Right atrium auricular region (tissue), 2 donors: ENCODE measurements at places on chromosomes 5 and 9. TPM values are rescaled to one million over a fixed set of nuclear protein-coding genes. Genes with fewer than 3 reads are reported as not detected.

Gene CAPSL
- not detected for total RNA-seq

Gene SMIM32
- not detected for total RNA-seq

GRCh38 chr9:96027251-96028131 lies 152.0 kb downstream of the ERCC6L2 start:
- DNase-seq: no peak

DNA sequence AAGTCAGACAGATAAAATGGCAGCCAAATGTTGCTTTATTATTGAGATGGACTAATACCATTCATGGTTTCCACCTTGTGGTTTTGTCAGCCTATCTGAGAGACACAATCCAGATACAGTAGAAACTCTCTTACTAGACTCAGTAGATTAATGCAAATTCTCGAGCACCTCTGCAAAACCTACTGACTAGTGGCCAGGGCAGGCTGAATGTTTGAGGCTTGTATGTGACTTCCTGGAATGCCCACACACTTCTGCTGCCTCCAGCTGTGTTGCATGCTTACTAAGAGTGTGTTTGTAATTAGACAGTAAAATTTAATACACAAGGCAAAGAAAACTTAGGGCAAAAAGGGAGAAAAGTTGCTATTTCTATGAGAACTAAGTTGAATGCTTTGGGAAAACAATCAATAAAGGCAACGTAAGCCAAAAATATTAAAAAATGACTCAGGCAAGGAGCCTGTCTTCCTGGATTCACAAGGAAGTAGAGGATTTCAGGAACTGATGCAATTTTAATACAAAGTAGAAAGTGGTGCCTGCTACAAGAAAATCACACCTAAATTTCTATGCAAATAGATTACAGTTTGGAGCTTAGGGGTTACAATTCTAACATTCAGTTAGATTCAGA lies 30.2 kb upstream of the CCNG1 start:
- no peak for DNase-seq

Gene TNFSF15
- total RNA-seq: 0.16 TPM

Gene CXCL14
- 3.1 TPM for total RNA-seq

Gene CCL28
- 1.3 TPM for total RNA-seq

Gene ACOT12
- total RNA-seq: not detected

DNA sequence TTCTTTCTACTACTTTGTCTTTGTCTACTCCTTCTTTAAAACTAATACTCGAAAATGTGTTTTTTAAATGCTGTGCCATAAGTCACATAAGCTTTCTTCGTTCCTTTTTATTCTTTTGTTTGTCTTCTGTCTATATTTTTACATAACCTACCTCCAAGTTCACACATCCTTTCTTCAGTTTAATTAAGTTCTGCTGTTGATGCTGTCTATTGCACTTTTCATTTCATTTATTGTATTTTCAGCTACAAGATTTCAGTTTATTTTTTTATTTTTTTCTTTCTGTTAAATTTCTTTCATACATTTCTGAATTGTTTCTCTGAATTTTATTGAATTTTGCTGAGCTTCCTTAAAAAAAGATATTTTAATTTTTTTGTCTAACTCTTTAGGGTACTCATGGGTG lies 878.2 kb downstream of the MAT2B start:
- no peak for DNase-seq

Gene MEGF10
- 0.71 TPM for total RNA-seq

- no peak for DNase-seq
Observed at GRCh38 chr9:98375138-98375726, 119.8 kb upstream of the TBC1D2 start.

- no peak for DNase-seq
Observed at GRCh38 chr5:1593903-1594356, 70.2 kb upstream of the LPCAT1 start.

DNA sequence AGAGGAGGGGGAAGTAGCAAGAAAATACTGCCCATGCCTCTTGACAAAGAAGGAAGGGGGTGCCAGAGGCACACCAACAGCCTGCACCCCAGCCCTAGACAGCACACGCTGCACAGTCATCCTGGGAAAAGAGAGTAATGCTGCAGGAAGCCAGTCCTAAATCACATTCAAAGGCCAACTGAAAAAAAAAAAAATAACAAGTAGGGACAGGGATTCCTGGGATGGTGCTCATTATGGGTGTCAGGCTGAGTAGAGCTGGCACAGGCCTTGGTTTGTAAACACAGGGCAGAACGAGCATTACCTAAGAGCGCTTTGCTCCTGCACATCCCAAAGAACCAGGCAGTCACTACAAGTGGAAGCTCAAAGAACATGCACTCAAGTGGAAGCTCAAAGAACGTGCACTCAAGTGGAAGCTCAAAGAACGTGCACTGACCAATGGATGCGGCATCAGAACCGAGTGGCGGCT lies 7.8 kb downstream of the RAPGEF1 start:
- no peak for DNase-seq

DNA sequence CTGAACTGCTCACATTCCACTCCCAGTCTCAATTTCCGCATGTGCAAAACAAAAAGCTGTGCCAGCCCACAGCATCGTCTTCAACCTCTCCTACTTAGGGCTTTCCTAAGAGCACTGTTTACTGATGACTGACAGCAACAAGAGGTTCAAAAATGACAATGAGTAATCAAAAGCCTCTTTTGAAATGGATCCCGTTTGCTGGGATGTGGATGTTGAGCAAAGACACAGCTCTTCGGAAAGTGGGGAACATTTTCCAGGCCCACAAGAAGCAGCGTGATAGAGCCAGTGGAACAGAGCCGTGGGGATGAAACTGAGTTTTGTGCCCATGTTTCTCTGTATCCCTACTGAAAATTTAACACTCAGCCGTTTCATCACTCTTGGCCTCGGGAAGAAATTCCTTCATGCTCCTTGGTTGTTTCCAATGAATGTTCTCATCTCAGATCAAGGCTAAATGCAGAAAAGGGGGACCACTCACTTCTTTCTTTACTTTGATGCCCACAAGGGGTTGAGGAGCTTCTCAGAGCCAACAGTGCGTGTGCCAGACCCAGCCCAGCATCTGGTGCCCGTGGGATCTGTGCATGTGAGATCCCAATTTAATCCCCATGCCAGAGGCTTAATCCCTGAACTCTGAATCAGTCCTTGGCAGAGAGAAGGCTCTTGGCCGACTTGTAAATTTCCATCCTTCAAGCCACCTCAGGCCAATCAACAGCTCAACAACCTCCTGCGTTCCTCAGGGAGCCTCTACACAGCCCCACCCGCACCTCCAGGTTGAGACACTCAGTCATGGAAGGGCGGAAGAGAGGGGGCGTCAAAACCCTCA lies 230.2 kb upstream of the DAPK1 start:
- peak; percentile 74 for DNase-seq

Gene ENTPD8
- total RNA-seq: not detected

- no peak for DNase-seq
Observed at GRCh38 chr5:142529626-142530278, 156.1 kb downstream of the FGF1 start.

GRCh38 chr5:26940994-26941393 lies 97.4 kb downstream of the CDH9 start:
- DNase-seq: no peak

DNA sequence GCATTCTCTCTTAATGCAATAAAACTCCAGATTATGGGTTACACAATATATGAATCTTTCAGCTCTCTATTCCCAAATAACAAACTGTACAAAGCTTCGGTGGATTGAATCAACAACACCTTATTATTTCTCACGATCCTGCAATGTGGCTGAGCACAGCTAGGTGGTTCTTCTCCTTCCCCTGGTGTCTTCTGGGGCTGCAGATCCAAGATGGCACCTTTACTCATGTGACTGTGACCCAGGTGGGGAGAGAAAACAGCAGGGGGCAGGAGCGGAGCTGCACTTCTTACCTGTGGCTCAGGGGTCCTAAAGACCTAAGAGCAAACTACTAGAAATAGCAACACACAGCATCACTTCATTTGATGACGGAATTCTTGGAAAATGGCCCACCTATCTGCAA lies 233.1 kb downstream of the IRX1 start:
- DNase-seq: no peak

Gene HMHB1
- total RNA-seq: not detected

Gene PCDHB3
- 0.83 TPM for total RNA-seq

GRCh38 chr5:38162625-38163024 lies 95.7 kb upstream of the EGFLAM start:
- no peak for DNase-seq

GRCh38 chr9:107389617-107390071 lies 99.9 kb downstream of the KLF4 start:
- DNase-seq: peak; percentile 60

Gene CDX1
- total RNA-seq: not detected

DNA sequence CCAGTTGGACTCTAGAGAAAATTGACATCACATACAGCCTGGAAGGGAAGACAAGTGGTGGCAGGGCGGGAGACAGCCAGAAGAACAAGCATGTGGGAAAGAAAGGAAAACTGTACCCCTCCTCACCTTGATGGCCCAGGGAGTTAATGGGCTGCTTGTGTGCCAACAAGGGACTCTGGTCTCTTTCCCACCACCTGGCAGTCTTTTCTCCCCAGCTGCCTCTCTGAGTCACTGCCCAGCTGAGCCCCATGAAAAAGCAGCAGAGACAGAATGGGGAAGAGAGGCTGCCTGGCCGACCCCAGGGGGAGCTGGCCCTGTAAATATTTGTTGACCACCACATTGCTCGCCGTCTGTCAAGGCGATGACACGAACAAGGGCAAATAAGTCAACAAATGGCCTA lies 359.4 kb downstream of the ENC1 start:
- no peak for DNase-seq

- DNase-seq: no peak
Observed at GRCh38 chr9:90821697-90822096, 20.1 kb downstream of the SYK start.

DNA sequence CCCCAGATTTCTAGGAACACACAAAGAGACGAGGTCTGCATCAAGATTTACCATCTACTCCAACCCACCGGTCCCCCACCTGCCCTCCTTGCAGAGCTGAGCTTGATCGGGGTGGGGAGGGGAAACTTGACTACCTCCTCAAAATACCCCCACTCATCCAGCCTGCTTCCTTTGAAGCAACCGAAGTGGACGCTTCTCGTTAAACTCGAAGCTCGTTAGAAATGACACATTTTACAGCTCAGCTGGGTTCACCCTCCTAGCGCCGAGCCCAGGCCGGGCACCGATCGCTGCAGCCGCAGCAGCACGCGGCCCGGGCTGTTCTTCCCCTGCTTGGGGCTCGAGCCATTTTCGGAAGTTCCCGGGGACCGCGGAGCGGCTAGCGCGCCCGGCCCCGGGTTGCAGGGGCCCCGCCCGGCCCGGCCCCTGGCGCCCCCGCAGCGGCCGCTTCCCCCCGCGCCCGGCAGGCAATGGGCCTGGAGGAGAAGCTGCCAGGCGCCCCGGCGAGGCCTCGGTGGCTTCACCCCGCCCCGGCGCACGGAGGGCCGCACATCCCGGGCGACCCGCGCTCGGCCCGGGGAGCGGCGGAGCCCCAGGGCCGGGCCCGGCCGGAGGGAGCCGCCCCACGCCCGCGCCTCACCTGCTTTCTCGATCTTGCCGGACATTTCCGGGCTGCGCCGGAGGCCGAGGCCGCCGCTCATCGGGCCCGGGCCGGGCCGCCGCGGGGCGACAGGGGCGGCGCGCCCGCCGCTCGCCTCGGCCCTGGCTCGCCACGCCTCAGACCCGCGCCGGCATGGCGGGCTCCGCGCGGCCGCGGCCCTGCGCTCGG lies 530 bp downstream of the RAPGEF1 start:
- no peak for DNase-seq

Gene CD74
- 268 TPM for total RNA-seq

GRCh38 chr5:61330341-61330844 lies 1.7 kb upstream of the ZSWIM6 start:
- no peak for DNase-seq

GRCh38 chr5:1405539-1406530 lies 39.4 kb downstream of the SLC6A3 start:
- DNase-seq: no peak

Gene RAI14
- total RNA-seq: 21.3 TPM

Gene FYB1
- 1.8 TPM for total RNA-seq

DNA sequence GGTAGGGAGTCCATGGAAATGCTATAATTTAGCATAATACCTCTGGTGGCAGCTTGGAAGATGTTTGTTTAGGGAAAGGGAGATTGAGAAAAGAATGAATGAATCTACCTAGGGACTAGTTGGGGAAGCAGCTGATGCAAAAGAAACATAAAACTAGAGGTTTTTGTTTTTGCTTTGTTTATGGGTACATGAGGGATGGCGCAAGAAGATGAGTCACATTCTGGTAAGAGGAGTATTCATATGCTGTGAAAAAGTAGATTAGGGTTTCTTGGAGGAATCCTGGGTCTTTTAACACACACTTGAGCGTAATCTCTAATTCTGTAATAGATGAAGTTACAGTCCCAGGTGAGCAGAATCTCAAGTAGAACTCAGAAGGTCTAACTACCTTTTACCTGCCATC lies 17.1 kb downstream of the C9orf43 start:
- no peak for DNase-seq

- no peak for DNase-seq
Observed at GRCh38 chr5:29935371-29935770, 1258.1 kb upstream of the CDH6 start.

DNA sequence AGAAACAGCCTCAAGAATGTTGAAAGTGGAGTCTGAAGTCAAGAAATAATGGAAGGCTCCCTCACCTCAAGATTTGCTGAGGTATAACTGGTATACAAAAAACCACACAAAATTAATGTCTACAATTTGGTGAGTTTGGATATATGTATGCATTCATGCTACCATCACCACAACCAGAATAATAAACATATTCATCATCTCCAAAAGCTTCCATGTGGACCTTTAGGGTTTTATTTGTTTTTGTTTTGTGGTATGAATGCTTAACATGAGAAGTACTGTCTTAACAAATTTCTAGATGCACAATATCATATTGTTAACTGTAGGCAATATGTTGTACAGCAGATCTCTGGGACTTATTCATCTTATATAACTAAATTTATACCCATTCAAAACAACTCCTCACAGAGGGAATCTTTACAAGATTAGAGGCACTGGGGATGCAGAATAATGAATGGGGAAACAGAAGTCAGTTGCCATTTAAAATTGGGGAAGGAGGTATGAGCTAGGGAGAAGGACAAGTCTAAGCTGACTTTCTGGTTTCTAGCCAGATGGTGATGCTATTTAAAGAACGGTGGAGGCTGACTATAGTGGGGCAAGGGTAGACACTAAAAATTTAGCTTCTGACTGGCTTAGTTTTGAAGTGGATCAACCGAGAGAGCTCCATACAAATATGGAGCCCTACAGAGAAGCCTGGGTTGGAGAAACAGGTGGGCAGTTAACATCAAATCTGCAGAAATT lies 213.9 kb downstream of the BNC2 start:
- DNase-seq: no peak

GRCh38 chr9:93463638-93464248 lies 10.4 kb upstream of the FAM120AOS start:
- no peak for DNase-seq
